Breast epithelium (tissue), 4 donors: ENCODE measurements at places on chromosomes 12 and 14. TPM values are rescaled to one million over a fixed set of nuclear protein-coding genes. Genes with fewer than 3 reads are reported as not detected.

The TAS2R19 gene
- 10.1 TPM for total RNA-seq

The KLRC3 gene
- not detected for total RNA-seq

The CKB gene
- total RNA-seq: 305 TPM

The SLC2A13 gene
- 17.1 TPM for total RNA-seq

The TAMALIN gene
- total RNA-seq: 16.0 TPM

The STON2 gene
- total RNA-seq: 24.6 TPM

The NKX2-1 gene
- not detected for total RNA-seq

The GALNT8 gene
- total RNA-seq: 2.7 TPM

The CHST11 gene
- 15.5 TPM for total RNA-seq

The PPP4R4 gene
- 7.9 TPM for total RNA-seq

The P2RX2 gene
- 0.48 TPM for total RNA-seq

The KRT2 gene
- not detected for total RNA-seq

The CAPS2 gene
- total RNA-seq: 14.4 TPM

The TTC7B gene
- total RNA-seq: 22.0 TPM

The INHBE gene
- total RNA-seq: not detected

The KLRC1 gene
- 0.48 TPM for total RNA-seq

The PRR13 gene
- total RNA-seq: 61.0 TPM

The TSHR gene
- 1.6 TPM for total RNA-seq

The KRT83 gene
- 0.59 TPM for total RNA-seq

The HCAR2 gene
- 5.7 TPM for total RNA-seq

The NOXRED1 gene
- 1.3 TPM for total RNA-seq

The SLC6A15 gene
- not detected for total RNA-seq

The PTHLH gene
- total RNA-seq: 2.9 TPM

The PRKCH gene
- 34.0 TPM for total RNA-seq

The ERP27 gene
- 7.8 TPM for total RNA-seq

The PELI2 gene
- total RNA-seq: 24.1 TPM

The CAPZA3 gene
- 3.5 TPM for total RNA-seq

The C12orf43 gene
- total RNA-seq: 9.4 TPM

The MAP1LC3B2 gene
- total RNA-seq: 0.98 TPM

The TCL1B gene
- total RNA-seq: not detected

The NABP2 gene
- 31.2 TPM for total RNA-seq

The NID2 gene
- 30.8 TPM for total RNA-seq

The KSR2 gene
- total RNA-seq: under 0.01 TPM

The SERPINA5 gene
- 4.3 TPM for total RNA-seq

The KCNC2 gene
- total RNA-seq: 1.3 TPM

The LRP1 gene
- total RNA-seq: 240 TPM

The BMAL2 gene
- total RNA-seq: 1.3 TPM

The RTL1 gene
- total RNA-seq: not detected

The NTS gene
- total RNA-seq: 0.64 TPM

The DPPA3 gene
- total RNA-seq: not detected

The WIF1 gene
- total RNA-seq: not detected

The RNASE3 gene
- not detected for total RNA-seq

The IFI27L2 gene
- 98.8 TPM for total RNA-seq

The TTC6 gene
- not detected for total RNA-seq

The NEUROD4 gene
- not detected for total RNA-seq

The AQP5 gene
- total RNA-seq: 3.1 TPM

The ST8SIA1 gene
- total RNA-seq: 11.1 TPM

The WNT1 gene
- not detected for total RNA-seq

The SLC38A4 gene
- not detected for total RNA-seq

The TMEM121 gene
- 2.4 TPM for total RNA-seq

The KLRD1 gene
- 0.96 TPM for total RNA-seq

The KRT75 gene
- total RNA-seq: not detected

The MMP19 gene
- 47.9 TPM for total RNA-seq

The FGF23 gene
- not detected for total RNA-seq

The PKP2 gene
- total RNA-seq: 39.2 TPM

The CYP27B1 gene
- 0.33 TPM for total RNA-seq

The ATP2B1 gene
- total RNA-seq: 76.8 TPM
